ENCODE measurements at places on chromosomes 6 and 20. TPM values are rescaled to one million over a fixed set of nuclear protein-coding genes. Genes with fewer than 3 reads are reported as not detected.

TRIM31 gene
- total RNA-seq = not detected

SLCO4A1 gene
- total RNA-seq = 18.2 TPM

TPBG gene
- total RNA-seq = 29.5 TPM

CGA gene
- total RNA-seq = not detected

PRSS35 gene
- total RNA-seq = 2.9 TPM

HCRTR2 gene
- total RNA-seq = 0.19 TPM

MAFB gene
- 1.8 TPM for total RNA-seq

WFDC12 gene
- not detected for total RNA-seq

DNA sequence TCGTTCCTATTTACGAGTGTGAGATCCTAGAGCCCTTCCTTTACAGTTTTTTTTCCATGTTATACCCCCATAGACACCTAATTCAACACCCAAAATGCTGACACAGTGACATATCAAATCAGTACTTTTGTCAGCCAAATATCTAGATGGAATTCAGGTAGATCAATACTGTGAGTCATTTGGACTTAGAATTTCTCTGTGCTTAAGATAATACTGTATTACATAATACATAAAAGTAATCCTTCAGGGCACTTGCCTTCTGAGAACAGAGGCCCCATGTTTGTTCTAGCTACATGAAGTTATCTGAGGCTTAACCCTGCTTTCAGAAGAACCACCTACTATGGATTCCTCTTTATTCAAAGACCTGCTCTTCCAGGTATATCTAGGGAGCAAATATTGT lies 623.1 kb downstream of the PHF3 start:
- DNase-seq = no peak

- no peak for DNase-seq
Observed at GRCh38 chr20:16314748-16315159, 258.5 kb downstream of the KIF16B start.

- DNase-seq = no peak
Observed at GRCh38 chr6:128062882-128063603, 162.2 kb upstream of the THEMIS start.

DNA sequence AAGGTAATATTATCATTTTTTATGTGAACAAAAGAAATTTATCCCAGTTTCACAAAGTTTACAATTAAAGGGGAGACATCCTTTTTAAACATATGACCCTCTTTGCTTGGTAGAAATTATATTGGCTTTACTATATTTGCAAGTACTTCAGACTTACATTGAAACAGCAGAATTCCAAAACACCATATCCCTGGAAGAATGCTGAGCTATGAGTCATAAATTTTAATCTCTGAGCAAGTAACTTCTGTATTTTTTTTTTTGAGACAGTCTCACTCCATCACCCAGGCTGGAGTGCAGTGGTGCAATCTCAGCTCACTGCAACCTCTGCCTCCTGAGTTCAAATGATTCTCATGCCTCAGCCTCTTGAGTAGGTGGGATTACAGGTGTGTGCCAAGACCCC lies 240.4 kb downstream of the TBC1D32 start:
- no peak for DNase-seq

- no peak for DNase-seq
Observed at GRCh38 chr6:130526466-130526865, 160.6 kb downstream of the TMEM200A start.

DNA sequence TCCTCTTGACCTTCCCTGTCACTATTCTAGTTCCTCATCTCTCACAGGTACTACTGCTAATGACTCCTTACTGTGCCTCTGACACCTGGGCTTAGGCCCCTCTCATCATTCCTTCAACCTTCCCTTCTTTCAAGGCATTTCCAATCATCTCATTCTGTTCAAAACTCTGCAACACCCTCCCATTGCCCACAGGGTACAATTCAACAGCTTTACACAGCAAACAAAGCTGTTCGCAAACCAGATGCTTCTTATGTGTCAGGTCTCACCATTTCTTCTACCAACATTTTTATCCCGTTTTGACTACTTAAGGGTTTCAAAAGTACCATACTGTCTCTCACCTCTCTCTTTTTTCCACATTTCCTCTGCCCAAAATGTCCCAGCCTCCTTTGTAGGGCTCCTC lies 84.4 kb upstream of the ID4 start:
- DNase-seq = no peak

DNA sequence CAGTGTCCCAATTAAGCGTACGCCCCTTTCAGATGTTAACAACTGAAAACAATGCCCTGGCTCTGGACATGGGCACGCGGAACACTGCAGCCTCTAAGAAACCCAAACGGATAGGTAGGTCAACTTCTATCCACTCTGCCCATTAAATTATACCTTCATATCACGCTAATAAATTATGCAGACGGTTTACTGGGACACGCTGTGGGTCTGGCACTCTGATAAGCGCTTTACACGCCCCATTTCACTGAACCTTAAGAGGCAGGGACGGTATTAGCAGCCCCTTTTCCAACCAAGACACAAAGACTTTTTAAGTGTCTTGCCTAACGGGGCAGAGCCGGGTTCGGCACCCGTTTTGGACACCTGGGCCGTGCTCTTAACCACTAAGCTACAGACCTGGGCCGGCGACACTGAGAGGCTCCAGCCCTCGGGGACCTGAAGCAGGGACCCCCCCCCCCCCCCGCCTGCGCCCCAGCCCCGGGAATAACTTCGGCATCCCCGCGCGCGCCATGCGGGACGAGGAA lies 744 bp downstream of the STAU1 start:
- no peak for DNase-seq

DNA sequence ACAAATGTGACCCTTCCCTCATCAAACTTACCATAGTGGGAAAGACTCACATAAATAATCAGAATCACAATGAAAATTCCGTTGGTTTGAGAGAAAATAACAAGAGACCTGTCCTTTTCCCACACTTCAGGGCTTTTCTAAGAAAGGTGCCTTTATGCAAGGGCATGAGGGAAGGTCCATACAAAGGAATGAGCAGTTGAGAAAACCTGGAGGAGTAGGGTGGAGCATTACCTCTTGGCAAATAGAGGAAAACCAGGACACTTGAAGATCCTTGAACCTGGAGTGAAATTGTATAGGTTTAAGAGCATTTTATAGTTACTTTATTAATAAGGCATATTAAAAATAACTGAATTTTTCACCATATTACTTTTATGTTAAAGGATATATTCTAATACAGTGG lies 54.3 kb downstream of the UBR2 start:
- DNase-seq = no peak

GRCh38 chr20:63309261-63310071 lies 16.5 kb downstream of the COL20A1 start:
- DNase-seq = no peak

- no peak for DNase-seq
Observed at GRCh38 chr20:36385503-36385902, 79.4 kb downstream of the DLGAP4 start.

DNA sequence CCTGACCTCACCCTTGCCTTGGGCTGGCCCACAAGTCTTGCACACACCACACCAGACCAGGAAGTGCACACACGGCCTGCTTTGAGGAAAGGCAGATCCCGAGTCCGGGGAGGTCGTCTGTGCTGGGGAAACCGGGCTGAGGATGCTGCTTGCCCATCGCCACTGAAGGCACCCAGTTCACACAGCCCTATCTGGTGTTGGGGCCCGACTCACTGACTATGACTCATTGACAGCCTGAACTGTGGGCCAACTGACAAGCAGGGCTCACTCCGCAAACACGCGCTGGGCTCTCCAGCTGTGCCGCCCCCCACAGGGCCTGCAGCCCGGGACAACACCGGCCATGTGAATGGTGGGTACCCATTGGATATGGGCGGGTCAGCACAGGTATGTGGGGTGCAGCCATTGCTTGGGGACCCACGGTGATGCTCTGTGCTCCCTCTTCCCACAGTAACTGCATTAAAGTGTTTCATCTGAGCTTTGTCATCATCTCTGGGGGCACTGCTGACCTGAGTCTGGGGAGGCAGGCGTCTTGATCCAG lies 1.6 kb downstream of the SAMD10 start:
- no peak for DNase-seq
